ENCODE measurements at places on chromosomes 2 and 18. TPM values are rescaled to one million over a fixed set of nuclear protein-coding genes. Genes with fewer than 3 reads are reported as not detected.

The INO80C gene
- 17.8 TPM for total RNA-seq

The ALPI gene
- total RNA-seq = 473 TPM

The MARCO gene
- 4.2 TPM for total RNA-seq

DNA sequence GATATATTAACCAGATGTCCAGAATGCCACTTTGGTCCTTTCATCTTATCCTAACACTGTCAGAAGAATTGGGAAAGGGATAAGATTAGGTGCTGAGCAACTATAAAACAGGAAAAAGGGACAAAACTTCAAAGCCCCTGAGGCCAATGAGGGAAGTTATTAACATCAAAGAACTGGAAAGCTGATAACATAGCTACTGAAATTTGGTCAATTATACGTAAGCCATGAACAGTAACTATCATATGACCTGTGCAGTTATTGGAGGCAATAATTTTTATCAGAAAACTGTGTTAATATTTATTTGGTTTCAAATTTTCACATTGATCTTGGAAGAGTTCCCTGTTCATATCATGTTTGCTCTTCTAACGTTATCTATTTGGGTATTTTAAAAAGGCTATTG lies 2.6 kb upstream of the REG3A start:
- DNase-seq = no peak

- no peak for DNase-seq
Observed at GRCh38 chr2:217065695-217066405, 206.0 kb upstream of the TNP1 start.

GRCh38 chr18:57923611-57924010 lies 120.4 kb upstream of the NEDD4L start:
- DNase-seq = no peak

GRCh38 chr2:128545829-128546228 lies 227.2 kb upstream of the HS6ST1 start:
- DNase-seq = no peak

DNA sequence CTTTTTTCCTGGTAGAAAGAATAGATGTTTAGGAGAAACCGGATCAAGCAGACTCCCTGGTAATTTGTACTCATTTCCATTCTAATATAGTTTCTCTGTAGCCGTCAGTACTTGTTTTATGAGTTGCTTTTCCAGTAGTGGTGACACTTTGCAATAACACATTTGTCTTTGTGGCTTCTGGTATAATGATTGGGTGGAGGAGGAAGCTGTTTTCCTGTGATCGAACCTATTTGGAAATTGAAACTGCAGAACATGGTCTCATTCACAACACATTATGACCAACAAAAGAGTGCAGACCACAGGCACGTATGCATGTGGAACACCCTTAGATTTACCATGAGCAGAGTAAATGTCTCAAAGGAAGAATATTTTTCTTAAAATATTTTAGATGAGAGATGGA lies 7.6 kb upstream of the SERPINB12 start:
- no peak for DNase-seq

- DNase-seq = no peak
Observed at GRCh38 chr2:175786471-175787124, 215.5 kb downstream of the LNPK start.

Data from Peyer's patch (tissue), 4 donors.